ENCODE measurements at places on chromosomes 2 and 18. TPM values are rescaled to one million over a fixed set of nuclear protein-coding genes. Genes with fewer than 3 reads are reported as not detected.
A peak's percentile ranks its signal among the peaks of the same experiment; 100 is the strongest.

The BMP10 gene
- 0.17 TPM for total RNA-seq

The DCC gene
- total RNA-seq, result not detected

The CASP8 gene
- total RNA-seq, result 3.0 TPM

DNA sequence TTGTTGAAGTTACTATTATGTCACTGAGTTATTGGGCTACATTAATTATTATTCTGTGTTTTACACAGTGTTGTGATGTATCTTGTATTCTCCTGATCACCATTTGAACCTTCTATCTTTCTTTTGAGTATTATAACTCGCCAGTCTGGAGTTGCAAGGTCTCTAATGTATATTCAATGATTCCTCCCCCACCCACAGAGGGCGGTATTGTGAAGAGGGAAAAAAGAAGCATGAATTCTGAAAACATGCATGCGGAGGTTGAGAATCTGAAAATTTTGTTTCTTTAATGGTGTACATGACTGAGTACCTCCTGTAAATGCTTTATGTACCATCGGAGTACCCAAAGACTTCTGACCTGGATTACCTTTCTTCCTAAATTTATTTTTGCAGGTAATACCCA, 266.6 kb downstream of the NR4A2 start:
- no peak for DNase-seq
- H3K36me3 ChIP-seq, result no peaks in the 10 kb centered on the region
- H3K27me3 ChIP-seq, result no peaks in the 10 kb centered on the region
- H3K4me1 ChIP-seq, result no peaks in the 10 kb centered on the region
- H3K27ac ChIP-seq, result no peak overlapping the region

GRCh38 chr18:51017140-51017879, 12.7 kb upstream of the SMAD4 start:
- DNase-seq, result no peak
- H3K4me1 ChIP-seq, result no peaks in the 10 kb centered on the region
- peaks cover 4% of the 10 kb centered on the region for H3K36me3 ChIP-seq
- H3K4me3 ChIP-seq, result no peak overlapping the region

DNA sequence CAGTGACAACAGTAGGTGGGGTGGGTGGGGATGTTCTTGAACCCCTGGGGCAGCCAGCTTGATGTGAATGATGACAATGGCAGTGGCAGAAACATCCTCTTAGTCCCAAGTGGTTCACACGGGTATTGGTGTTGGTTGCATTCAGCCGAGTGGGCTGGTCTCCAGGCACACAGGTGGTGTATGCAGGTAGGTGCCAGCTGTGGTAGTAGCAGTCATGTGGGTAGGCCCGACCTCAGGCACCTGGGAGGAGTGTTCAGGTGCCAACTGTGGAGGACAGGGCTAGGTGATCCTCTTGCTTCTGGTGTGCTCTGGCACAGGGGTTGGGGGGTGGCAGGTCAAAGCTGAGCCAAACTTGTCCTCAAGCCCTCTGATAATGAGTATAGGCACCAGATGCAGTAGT, 327.6 kb upstream of the CYP26B1 start:
- DNase-seq, result peak; percentile 15
- H3K27me3 ChIP-seq, result no peaks in the 10 kb centered on the region
- no peak overlapping the region for H3K4me3 ChIP-seq

- DNase-seq, result no peak
- no peaks in the 10 kb centered on the region for H3K4me1 ChIP-seq
- no peak overlapping the region for H3K27ac ChIP-seq
- H3K36me3 ChIP-seq, result no peaks in the 10 kb centered on the region
- H3K27me3 ChIP-seq, result no peaks in the 10 kb centered on the region
Measured at GRCh38 chr2:55038428-55038827, 11.8 kb downstream of the RTN4 start.

- DNase-seq, result peak; percentile 59
- H3K27ac ChIP-seq, result peak overlapping the region; percentile 100
- peaks cover 47% of the 10 kb centered on the region for H3K36me3 ChIP-seq
- H3K27me3 ChIP-seq, result no peaks in the 10 kb centered on the region
Measured at GRCh38 chr2:38750011-38750890, 910 bp downstream of the SRSF7 start.

DNA sequence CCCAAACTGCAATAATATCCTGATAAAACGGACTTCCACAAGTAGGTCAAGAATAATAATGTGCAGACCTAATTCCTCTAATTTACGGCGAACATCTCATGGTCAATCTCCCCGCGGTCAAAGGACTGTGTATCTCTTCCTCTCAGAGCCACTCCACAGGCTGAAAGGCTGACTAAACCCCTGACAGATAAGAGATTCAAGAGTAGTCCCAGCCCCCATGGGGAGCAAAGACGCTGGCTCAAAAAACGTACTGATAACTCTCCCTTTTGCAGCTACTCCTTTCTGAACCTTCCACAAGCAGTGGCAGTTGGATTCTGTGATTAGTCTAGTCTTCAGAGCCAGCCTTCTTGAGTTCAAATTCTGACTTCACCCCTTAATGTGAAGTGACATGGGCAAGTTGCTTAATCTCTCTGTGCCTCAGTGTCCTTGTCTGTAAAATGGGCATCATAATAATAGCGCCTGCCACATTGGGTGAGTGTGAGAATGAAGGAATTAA, 19.7 kb upstream of the IL18R1 start:
- peaks cover 6% of the 10 kb centered on the region for H3K4me1 ChIP-seq
- no peak for DNase-seq
- no peak overlapping the region for H3K4me3 ChIP-seq
- no peaks in the 10 kb centered on the region for H3K36me3 ChIP-seq

DNA sequence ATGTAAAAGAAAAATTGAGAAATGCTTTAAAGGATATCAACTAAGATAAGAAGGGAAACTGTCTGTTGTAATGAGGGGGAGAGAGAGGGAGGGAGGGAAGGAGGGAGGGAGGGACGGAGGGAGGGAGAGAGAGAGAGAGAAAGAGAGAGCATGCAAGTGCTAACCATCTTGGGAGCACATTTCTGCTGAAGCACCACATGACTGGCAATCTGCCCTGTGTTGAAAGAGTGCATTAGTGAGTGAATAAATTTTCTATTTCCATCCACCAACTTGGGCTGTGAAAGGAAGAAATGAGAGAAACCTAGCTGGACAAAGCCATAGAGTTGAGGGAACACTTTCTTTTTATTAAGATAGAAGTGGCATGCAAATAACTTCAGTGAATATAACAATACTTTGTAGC, 110.7 kb downstream of the TMX3 start:
- H3K36me3 ChIP-seq, result no peaks in the 10 kb centered on the region
- H3K27me3 ChIP-seq, result no peaks in the 10 kb centered on the region
- no peaks in the 10 kb centered on the region for H3K4me1 ChIP-seq
- no peak overlapping the region for H3K4me3 ChIP-seq
- no peak for DNase-seq

All from psoas muscle (tissue), 8 donors.